Activated T-helper 17 cell treated with anti-CD3 and anti-CD28 coated beads, Interleukin-2, amount 50 U/mL, for 72 hours (primary cell): ENCODE measurements at places on chromosomes 7 and 10. TPM values are rescaled to one million over a fixed set of nuclear protein-coding genes. Genes with fewer than 3 reads are reported as not detected.

DNA sequence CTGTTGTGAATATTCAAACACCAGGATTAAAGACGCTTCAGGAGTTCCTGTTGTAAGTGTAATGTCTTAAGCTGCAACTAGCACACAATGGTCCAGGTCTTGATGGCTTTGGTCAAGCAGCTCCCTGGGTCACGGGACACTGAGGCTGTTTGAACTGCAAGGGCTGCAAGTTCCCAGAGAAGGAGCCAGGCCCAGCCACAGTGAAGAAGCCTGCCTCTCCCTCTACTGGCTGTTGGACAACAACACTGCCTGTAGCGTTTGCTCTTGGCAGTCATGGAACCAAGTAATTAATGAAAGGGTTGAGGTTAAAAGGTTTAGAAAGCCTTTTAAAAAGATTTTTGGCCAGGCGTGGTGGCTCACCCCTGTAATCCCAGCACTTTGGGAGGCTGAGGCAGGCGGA lies 31.9 kb upstream of the GUSB start:
- no peak overlapping the region for H3K27ac ChIP-seq
- ATAC-seq, result no peak
- no peaks in the 10 kb centered on the region for H3K4me1 ChIP-seq
- peaks cover 14% of the 10 kb centered on the region for H3K27me3 ChIP-seq

- H3K4me3 ChIP-seq, result no peak overlapping the region
- no peak for ATAC-seq
- H3K27ac ChIP-seq, result no peak overlapping the region
Observed at GRCh38 chr7:139714163-139714901, 63.5 kb downstream of the HIPK2 start.

DNA sequence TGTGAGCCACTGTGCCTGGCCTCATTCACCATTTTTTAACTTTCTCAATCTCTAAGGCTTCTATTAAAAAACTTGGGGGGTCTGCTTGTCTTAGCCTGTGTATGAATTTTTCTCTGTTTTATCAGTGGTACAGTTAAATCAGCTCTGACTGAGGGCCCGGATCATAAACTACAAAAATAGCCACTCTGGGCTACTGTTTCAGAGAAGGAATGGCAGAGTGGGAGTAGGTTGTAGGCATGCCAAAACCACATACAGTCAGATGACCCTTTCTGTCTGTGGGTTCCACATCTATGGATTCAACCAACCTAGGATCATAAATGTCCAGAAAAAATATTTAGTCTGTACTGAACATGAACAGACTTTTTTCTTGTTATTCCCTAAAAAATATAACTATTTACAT lies 21.3 kb downstream of the TBC1D12 start:
- H3K27ac ChIP-seq, result no peak overlapping the region
- no peaks in the 10 kb centered on the region for H3K4me1 ChIP-seq
- H3K4me3 ChIP-seq, result no peak overlapping the region
- H3K27me3 ChIP-seq, result peaks cover 18% of the 10 kb centered on the region

DNA sequence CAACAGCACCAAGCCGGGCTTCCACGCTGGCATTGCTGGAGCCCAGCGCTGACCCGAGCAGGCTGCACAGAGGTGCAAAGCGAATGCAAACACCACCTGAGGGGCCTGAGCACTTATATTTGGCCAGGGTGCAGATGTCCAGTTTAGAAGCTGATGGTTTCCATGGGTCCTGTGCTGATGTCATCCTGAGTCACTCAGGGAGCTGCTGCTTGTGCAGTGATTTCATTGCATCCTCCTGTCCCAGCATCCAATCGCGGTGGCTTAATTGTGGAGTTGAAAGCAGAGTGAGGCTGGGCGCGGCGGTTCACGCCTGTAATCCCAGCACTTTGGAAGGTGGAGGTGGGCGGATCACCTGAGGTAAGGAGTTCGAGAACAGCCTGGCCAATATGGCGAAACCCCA lies 410.2 kb upstream of the KLF6 start:
- H3K4me1 ChIP-seq, result peaks cover 7% of the 10 kb centered on the region
- no peaks in the 10 kb centered on the region for H3K36me3 ChIP-seq
- H3K27ac ChIP-seq, result no peak overlapping the region
- ATAC-seq, result no peak

- peak; percentile 52 for ATAC-seq
- no peak overlapping the region for H3K27ac ChIP-seq
- no peak overlapping the region for H3K4me3 ChIP-seq
- H3K4me1 ChIP-seq, result peaks cover 25% of the 10 kb centered on the region
Observed at GRCh38 chr7:47968847-47969774, 10.3 kb downstream of the HUS1 start.

DNA sequence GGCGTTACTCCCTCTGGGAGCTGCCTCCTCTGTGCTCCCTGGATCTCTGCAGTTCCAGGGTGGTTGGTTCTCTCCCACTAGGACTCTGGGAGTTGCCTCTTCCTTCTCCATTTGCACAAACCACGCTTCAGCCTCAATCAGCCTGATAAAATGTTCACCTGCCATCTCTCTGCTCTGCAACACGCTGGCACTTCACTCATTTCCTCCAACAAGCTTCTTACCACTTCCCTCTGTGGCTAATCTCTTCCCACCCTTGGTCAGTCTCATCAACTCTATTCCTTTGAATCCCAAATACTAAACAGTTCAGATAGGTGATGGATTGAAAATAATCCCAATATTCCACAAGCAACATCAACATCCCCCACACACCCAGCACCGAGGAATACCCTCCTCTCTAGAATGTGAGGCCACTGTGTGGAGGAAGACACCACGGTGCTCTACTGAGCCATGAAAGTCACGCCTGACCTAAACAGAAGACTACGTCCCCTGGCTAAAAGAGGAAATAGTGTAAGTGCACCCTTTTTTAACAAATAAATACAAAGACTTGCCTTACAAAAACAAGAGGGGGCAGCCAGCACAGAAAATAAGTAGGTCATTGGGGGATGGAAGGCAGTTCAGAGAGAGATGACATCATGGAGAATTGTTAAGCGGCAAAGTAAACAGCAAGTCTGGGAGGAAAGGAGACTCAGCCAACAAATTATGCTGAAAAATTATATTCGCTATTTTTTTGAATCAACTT lies 1.9 kb upstream of the FAM170B start:
- H3K27me3 ChIP-seq, result peaks cover 3% of the 10 kb centered on the region
- peak overlapping the region; percentile 2 for H3K27ac ChIP-seq
- no peak for ATAC-seq
- no peaks in the 10 kb centered on the region for H3K4me1 ChIP-seq
- H3K4me3 ChIP-seq, result no peak overlapping the region

DNA sequence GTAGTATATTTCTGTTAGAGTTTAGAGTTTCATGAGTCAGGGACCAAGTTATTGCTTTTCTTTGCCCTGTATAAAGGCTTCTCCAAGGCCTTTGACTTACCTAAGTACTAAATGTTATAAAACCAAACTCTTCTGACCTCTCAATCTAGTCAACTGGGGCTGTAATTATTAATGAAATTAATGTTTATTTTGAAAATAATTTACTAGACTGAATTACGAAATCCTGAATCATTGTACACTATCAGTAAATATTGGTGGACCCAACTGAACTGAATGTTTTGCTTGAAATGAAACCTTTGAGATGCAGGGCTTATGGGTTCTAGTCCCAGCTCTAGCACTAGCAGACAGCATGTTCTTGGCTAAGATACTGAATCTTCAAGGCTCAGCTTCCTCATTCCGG lies 1.7 kb upstream of the CYP2C9 start:
- no peaks in the 10 kb centered on the region for H3K4me1 ChIP-seq
- H3K4me3 ChIP-seq, result no peak overlapping the region

GRCh38 chr10:77506517-77507200 lies 130.9 kb downstream of the KCNMA1 start:
- H3K4me3 ChIP-seq, result no peak overlapping the region
- H3K27ac ChIP-seq, result no peak overlapping the region
- no peak for ATAC-seq
- H3K36me3 ChIP-seq, result no peaks in the 10 kb centered on the region
- H3K4me1 ChIP-seq, result no peaks in the 10 kb centered on the region

DNA sequence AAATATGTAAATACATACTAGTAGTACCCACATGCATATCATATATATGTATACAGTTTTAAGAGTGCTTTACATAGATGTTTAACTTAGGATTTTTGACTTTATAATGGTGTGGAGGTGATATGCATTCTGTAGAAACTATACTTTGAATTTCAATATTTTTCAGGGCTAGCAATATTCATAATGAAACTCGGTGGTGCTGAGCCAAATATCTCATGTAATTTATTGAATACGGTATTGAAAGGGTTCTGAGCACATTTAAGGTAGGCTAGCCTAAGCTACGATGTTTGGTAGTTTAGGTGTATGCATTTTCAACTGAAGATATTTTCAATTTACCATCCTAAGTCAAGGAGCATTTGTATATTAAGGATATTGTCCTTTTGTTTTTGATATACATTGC lies 36.0 kb downstream of the ZNRF2 start:
- H3K27ac ChIP-seq, result peak overlapping the region; percentile 92
- peaks cover 60% of the 10 kb centered on the region for H3K4me1 ChIP-seq
- H3K27me3 ChIP-seq, result no peaks in the 10 kb centered on the region
- ATAC-seq, result peak; percentile 7

DNA sequence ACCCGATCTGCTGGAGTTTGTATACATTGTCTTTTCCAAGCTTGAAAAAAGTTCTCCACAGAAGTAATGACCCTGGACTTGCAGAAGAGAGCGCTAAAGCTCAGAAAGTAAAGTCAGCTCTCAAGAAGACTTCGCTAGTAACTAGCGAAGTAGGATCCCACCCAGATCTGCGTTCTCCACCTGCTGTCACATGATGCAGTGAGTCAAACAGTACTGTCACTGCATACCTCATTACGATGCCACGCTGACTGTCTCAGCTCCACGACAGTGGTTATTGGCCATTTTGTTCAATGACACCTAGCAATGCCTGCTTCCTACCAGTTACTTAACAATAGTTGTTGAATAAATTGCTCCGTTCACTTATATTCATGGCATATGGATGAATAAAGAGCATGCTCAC lies 29.7 kb upstream of the SEC61G start:
- H3K4me1 ChIP-seq, result no peaks in the 10 kb centered on the region
- peak; percentile 98 for ATAC-seq
- no peak overlapping the region for H3K27ac ChIP-seq
- no peaks in the 10 kb centered on the region for H3K36me3 ChIP-seq
- H3K4me3 ChIP-seq, result no peak overlapping the region
- H3K27me3 ChIP-seq, result peaks cover 55% of the 10 kb centered on the region

DNA sequence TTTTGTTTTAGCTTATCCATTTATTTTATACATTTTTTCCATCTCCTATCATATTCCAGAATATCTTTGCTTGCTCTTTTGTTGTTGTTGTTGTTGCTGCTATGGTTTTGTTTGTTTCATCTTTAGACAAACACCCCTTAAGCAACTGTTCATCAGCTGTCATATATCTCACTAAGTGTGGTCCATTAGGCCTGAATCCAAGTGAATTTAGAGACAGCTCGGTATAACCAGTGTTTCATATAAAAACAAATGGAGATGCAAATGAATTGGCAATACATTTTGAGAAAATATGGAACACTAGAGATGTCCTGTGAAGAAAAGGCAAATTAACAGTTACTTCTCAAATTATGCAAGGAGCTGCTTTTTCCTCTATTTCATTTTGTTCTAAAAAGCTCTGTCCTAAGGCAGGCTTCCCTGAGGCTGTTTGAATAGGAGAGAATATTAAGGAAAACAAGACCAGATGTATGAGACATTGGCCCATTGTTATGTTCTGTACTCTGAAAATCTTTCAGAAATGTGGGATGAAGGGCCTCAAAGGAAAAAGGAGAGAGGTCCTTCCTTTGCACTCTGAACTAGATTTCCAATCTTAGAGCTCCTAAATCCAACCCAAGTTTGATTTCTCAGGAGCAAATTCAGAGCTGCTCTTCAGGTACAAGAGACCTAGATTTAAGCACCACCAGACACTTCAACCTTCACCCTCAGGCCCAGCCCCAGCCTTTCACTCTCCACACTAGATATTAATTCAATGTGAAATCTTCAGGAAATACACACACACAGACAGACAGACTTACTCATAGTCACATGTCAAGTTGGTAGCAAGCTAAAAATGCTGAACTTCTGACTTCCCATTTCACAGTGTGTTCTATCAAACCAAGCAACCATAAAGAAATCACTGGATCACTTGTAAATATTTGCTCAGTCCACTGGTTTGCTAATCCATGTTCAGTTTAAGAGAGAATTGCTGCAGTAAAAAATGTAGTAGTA lies 5.4 kb downstream of the TFEC start:
- H3K27ac ChIP-seq, result no peak overlapping the region
- no peaks in the 10 kb centered on the region for H3K4me1 ChIP-seq
- no peak for ATAC-seq
- H3K27me3 ChIP-seq, result peaks cover 13% of the 10 kb centered on the region
- no peak overlapping the region for H3K4me3 ChIP-seq
- no peaks in the 10 kb centered on the region for H3K36me3 ChIP-seq

Gene CYP3A5
- 0.15 TPM for total RNA-seq

Gene PEX1
- total RNA-seq, result 10.9 TPM

Gene CNNM1
- 0.61 TPM for total RNA-seq

Gene MALRD1
- total RNA-seq, result not detected

Gene SH2D4B
- total RNA-seq, result 0.11 TPM

Gene XRCC2
- total RNA-seq, result 26.7 TPM

Gene ACTR3C
- total RNA-seq, result 9.4 TPM

Gene GPR158
- total RNA-seq, result not detected

Gene ABCC2
- total RNA-seq, result 2.4 TPM
